ENCODE measurements at places on chromosomes 1 and 21. TPM values are rescaled to one million over a fixed set of nuclear protein-coding genes. Genes with fewer than 3 reads are reported as not detected.
A peak's percentile ranks its signal among the peaks of the same experiment; 100 is the strongest.

The C1QTNF12 gene
- total RNA-seq, result 9.1 TPM

GRCh38 chr1:27570356-27570755 lies 33.6 kb downstream of the AHDC1 start:
- peaks cover 25% of the 10 kb centered on the region for H3K27me3 ChIP-seq
- peak overlapping the region; percentile 69 for H3K27ac ChIP-seq
- peaks cover 73% of the 10 kb centered on the region for H3K4me1 ChIP-seq
- H3K36me3 ChIP-seq, result no peaks in the 10 kb centered on the region
- H3K4me3 ChIP-seq, result peak overlapping the region; percentile 81

The FCER1A gene
- not detected for total RNA-seq

DNA sequence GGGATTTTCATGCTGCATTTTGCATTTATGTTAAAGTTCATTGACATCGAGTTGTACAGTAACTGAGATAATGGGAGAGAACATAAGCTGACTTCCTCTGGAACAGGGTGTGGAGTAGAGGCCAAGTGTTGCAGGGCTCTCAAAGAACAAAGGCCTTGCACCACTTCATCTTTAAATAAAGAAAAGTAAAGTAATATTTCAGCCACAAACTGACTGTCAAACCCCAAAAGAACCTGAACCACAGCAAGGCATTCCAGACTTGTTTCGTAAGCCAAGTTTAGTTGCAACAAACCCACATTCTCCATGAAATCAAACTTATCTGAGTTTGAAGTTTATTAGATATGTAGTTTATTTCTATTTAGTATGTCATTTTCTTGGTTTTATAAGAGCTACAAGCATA lies 19.1 kb upstream of the HMGCS2 start:
- peaks cover 1% of the 10 kb centered on the region for H3K27me3 ChIP-seq
- H3K36me3 ChIP-seq, result no peaks in the 10 kb centered on the region
- no peak for DNase-seq

DNA sequence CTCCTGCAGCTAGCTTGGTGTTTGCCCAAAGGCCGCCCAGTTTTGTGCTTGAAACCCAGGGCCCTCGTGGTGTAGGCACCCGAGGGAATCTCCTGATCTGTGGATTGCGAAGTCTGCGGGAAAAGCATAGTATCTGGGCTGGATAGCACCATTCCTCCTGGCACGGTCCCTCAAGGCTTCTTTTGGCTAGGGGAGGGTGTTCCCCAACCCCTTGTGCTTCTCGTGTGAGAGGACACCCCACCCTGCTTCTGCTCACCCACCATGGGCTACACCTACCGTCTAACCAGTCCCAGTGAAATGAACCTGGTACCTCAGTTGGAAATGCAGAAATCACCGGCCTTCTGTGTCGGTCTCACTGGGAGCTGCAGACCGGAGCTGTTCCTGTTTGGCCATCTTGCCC lies 403.5 kb downstream of the USP25 start:
- no peak overlapping the region for H3K27ac ChIP-seq
- no peaks in the 10 kb centered on the region for H3K4me1 ChIP-seq
- H3K36me3 ChIP-seq, result peaks cover 7% of the 10 kb centered on the region
- no peaks in the 10 kb centered on the region for H3K27me3 ChIP-seq
- no peak overlapping the region for H3K4me3 ChIP-seq

The PTPRC gene
- not detected for total RNA-seq

The TNFRSF8 gene
- total RNA-seq, result not detected

- no peak for DNase-seq
- no peak overlapping the region for H3K27ac ChIP-seq
- H3K27me3 ChIP-seq, result peaks cover 14% of the 10 kb centered on the region
- no peaks in the 10 kb centered on the region for H3K4me1 ChIP-seq
- no peak overlapping the region for H3K4me3 ChIP-seq
- peaks cover 12% of the 10 kb centered on the region for H3K36me3 ChIP-seq
Measured at GRCh38 chr1:94105581-94105952, 15.4 kb downstream of the ABCA4 start.

DNA sequence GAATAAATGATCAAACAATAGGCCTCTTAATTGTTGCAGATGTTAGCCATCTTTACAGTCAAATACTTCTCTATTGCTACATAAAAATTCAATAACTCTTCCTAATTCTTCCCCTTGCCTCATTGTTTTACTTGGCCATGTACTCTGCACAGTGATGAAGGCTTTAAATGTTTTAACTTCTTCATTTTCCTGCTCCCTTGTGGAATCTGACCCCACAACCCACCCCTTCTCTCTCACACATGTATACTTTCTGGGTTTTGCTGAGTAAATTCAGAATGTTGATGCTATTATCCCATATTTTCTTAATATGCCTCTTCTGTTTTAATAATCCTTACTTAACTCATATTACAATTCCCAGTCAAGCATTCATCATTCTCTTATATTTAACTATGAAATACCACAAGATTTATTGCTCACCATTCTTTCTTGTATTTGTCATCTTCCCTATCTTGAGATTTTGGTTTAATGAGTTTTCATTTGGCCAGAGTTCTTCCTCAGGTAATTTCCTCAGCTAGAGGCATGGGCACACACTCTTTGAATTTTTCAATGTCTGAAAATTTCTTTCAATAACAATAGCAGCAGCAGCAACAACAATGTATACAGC lies 327.8 kb upstream of the USP24 start:
- no peak overlapping the region for H3K27ac ChIP-seq
- H3K27me3 ChIP-seq, result no peaks in the 10 kb centered on the region
- DNase-seq, result no peak
- H3K4me3 ChIP-seq, result no peak overlapping the region

DNA sequence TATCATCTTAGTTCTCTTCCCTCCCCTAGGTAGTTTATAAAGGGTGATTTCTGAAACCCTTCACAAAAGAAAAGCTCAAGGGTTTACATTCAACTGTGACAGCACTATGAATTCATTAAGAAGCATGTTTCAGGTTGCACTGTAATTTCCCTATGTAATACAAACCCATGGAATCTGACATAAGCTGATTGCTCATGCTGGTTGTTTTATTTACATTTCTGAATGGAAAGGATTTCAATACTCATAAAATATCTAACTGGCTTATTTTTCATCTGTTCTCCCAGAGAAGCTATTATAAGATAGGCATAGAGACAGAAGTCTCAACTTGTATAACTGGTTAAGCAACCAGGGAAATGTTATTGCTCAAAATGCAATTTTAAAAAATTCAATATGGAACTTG lies 20.5 kb downstream of the WNT2B start:
- H3K27me3 ChIP-seq, result no peaks in the 10 kb centered on the region
- DNase-seq, result no peak
- H3K4me1 ChIP-seq, result no peaks in the 10 kb centered on the region
- no peaks in the 10 kb centered on the region for H3K36me3 ChIP-seq
- H3K27ac ChIP-seq, result no peak overlapping the region

The CFAP126 gene
- total RNA-seq, result not detected

The ASPM gene
- 5.9 TPM for total RNA-seq

The MRAP gene
- total RNA-seq, result not detected
